ENCODE measurements at places on chromosomes 1 and 21.

- DNase-seq, result no peak
These were observed 66.7 kb downstream of the TLR5 start for GRCh38 chr1:223076362-223076761.

DNA sequence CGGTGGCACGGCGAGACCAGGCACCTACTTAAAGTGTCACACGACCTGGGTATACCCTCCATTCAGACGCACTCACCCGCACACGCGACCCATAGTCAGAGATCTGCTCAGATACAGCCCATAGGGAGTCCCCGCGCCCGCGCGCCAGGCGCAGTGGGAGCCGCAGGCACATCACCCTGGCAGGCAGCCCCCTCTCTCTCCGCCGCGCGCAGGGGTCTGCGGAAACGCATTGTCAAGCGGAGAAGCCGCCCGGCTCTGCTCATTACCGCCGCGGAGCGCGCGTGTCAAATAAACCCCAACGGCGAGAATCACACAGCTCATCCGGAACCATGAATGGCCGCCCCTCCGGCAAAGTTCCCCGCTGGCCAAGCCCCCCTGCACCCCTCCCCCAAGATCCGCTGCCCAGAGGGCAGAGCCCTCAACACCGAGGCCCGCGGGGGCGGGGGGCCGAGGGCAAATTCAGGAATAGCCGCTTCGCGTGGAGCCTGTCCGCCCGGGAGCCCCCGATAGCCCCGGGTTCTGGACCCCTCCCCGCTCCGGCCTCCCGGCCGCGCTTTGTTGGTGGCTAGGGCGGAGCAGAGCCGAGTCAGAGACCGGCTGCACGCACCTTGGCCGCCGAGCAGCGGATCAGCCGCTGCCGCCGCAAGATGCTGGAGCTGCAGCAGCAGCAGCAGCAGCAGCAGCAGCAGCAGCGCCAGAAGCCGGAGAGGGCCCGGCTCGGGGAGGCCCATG, 522 bp downstream of the LRP8 start:
- no peak for DNase-seq

GRCh38 chr1:18611311-18611710, 19.3 kb upstream of the PAX7 start:
- no peak for DNase-seq

DNA sequence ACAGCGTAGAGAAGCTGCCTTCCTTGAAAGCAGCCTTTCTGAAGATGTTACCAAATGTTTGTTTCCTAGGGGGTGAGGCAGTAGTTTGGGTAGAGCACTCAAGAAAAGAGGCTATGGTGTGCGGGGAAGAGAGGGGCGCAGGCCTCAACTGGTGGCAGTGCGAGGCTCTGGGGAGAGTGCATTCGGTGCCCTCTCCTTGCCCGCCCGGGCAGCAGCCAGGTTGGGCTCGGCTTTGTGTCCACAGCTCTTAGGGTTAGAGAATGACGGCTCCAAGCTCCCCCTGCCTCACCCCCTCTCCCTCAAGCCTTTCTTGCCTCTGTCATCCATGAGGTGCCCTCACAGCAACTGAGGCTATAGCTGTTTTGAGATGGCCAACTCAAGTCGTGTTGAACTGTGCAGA, 899 bp upstream of the SLFNL1 start:
- DNase-seq, result no peak

DNA sequence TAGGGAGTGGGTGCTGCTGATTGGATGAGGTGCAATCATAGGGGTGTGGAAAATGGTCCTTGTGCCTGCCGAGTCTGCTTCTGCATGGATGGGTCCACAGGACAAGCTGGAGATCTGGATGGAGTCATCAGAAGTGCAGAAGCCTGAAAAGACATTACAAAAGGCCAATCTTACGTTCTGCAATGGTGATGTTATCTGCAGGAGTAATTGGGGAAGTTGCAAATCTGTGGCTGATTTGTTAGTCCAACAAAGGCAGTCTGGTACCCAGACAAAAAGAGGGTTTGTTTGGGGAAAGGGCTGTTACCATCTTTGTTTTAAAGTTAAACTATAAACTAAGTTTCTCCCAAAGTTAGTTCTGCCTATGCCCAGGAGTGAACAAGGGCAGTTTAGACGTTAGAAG, 166.5 kb downstream of the PGBD5 start:
- no peak for DNase-seq

GRCh38 chr1:80987106-80987505, 813.6 kb upstream of the ADGRL2 start:
- DNase-seq, result no peak

- no peak for DNase-seq
These were observed 19.1 kb upstream of the IKBKE start for GRCh38 chr1:206451134-206451686.

DNA sequence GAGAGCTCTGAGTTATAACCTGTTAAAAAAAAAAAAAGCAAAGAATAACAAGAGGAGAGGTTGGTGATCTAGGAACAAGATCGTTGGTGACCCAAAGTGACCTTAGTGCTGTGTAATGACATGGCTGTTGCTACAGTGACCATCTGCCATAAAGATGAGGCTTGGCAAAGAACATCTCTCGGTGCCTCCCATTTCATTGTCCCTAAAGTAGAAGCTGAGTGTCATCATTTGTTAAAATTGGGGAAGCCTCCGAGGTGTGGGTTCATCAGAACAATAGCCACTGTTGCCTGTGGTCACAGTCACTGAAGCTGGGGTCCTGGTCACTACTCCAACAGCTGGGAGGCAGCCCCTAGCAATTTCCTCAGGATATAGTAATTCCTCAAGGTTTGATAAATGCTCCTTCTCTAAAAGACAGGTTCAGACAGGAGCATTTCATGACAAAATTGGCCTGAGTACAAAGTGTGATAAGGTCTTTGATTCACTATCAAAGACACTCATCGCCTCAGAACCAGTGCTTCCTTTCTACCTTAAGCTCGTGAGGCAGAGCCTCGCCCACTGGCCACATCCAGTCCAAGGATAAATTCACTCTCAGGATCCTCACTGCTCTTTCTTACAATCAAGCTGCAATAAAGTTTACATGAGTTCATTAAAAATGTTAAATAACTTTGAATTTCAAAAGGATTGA, 81.9 kb upstream of the RGS2 start:
- no peak for DNase-seq

DNA sequence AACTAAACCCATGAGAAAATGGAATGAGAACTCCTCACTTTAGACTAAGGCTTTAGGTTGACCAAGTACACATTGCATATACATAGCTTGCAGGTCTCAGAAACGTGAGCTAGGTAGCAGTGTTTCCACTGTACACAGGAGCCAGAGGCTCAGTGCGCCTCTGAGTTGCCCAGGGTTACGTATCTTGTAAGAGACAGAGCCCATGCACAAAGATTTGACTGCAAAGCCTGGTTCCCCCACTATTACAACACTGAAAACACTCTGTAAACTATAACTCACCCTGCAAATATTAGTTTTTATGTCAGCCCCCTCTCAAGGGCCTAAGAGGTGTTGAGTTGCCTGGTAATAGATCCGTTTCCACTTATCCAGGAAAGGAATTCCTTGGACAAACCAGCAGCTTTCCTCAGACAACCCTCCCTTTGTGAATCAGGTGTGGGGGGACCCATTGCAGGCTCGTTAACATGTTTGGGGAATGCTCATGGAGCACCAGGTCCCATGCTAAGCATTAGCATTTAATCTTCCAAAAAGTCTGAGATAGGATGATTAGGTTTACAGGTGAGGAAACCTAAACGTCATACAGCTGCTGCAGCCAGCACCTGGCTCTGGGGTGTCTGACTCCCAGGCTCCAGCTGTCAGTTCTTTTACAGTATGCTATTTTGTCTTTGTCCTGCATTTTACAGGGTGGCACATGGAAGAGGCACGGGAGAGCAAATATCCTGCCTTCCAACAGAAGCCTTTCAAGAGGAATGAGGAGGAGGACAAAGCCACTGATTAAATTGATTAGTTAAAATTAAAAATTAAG, 25.7 kb downstream of the TENT5C start:
- DNase-seq, result no peak

Measured in stimulated activated CD4-positive, alpha-beta T cell treated with anti-CD3 and anti-CD28 coated beads, Interleukin-1b, Interleukin-23, amount 100 ng/mL, for 1 hour (primary cell).